NCI-H748 treated with DMSO at 0.1 percent for 48 hours (cell line): ENCODE measurements at places on chromosomes 1 and 21.

- no peak for DNase-seq
Measured at GRCh38 chr21:25489673-25490072, 117.6 kb downstream of the MRPL39 start.

GRCh38 chr1:38958967-38959366, 17.3 kb upstream of the RHBDL2 start:
- DNase-seq = no peak

DNA sequence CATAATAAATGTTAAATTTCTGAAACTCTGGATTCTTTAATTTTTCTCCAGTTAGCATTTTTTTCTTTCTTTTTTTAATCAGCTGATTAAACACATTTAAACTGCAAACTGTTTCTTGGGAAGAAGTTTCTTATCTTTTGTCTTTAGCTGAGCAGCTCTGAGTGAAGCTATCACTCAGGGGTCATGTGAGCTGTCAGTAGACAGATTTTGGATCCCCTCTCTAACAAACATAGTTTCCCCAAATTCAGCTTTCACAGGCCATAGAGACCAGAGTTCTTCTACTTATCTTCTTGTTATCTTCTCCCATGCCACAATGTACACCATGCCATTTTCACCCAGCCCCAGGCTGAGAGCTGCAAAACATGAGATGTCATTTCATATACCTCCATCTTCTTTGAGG, 148.9 kb downstream of the CDC42BPA start:
- DNase-seq = no peak

- no peak for DNase-seq
Measured at GRCh38 chr1:206048582-206048981, 4.4 kb upstream of the RHEX start.

DNA sequence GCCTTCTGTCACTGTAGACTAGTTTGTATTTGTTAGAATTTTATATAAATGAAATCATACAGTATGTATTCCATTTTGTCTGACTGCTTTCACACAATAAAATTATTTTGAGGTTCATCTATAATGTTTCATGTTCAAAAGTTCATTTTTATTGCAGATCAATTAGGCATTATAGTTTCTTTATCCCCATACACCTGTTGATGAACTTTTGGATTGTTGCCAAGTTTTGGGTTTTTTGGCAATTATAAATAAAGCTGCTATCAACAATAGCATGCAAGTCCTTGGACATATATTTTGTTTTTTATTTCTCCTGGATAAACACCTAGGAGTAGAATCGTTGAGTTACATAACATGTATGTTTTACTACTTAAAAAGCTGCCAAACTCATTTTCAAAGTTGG, 47.1 kb upstream of the FAM3B start:
- no peak for DNase-seq

GRCh38 chr21:45423201-45423955, 18.4 kb downstream of the COL18A1 start:
- no peak for DNase-seq

DNA sequence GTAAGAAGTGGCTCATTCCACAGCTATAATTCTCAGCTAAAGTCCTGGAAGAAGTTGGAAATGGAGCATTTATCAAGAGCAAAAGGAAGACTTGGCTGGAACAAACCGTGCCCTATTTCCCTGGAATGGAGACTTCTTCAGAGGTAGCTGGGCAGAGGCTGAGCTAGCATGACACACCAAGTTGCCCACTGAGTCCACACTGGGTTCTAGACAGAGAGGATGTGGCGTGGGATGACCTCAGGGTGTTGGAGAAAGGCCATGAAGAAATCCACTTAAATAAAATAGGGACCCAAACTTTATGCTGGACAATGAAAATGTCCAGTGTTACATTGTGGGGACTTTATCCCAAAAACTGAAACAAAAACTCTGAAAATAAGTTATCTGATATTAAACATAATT, 116.2 kb downstream of the KCNJ6 start:
- DNase-seq = no peak

DNA sequence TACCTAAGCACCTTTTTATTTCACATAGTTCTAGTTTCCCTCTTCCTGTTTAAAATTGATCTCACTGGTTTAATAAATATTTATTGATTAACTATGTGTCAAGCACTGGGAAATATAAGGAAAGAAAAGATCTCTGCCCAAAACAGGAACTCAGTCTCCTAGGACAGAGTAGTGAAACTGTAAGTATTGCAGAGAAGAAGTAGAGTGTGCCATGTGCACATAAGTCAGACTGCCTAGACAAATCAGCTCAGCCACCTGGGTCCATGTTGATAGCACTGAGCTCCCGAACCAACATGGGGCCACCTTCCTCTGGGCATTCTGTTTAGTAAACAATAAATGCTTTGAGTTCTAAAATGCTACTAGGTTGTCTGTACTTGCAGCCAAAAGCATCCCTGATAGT, 9.8 kb upstream of the SSX2IP start:
- DNase-seq = no peak

GRCh38 chr1:86616871-86617270, 70.0 kb downstream of the CLCA4 start:
- DNase-seq = no peak

GRCh38 chr1:167057241-167057688, 32.9 kb downstream of the GPA33 start:
- DNase-seq = peak; percentile 70

DNA sequence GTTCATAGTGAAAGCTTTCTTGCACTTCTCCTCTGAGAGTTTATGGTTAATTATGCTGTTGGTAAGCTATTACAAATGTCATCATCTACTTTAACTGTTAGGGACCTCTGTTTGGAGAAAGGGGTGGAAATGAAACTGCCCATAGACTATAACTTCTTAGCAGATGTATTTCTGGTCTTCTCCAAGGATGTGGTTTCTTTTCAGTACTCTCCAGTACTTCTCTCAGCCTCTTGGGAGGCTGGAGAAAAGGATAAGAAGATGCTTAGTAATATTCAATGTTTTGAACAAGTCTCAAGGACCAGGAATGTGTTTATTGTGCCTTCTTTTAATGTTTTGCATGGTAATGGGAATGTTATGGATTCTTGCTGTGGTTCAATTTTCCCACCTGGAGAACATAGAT, 60.4 kb downstream of the LAMC2 start:
- no peak for DNase-seq

DNA sequence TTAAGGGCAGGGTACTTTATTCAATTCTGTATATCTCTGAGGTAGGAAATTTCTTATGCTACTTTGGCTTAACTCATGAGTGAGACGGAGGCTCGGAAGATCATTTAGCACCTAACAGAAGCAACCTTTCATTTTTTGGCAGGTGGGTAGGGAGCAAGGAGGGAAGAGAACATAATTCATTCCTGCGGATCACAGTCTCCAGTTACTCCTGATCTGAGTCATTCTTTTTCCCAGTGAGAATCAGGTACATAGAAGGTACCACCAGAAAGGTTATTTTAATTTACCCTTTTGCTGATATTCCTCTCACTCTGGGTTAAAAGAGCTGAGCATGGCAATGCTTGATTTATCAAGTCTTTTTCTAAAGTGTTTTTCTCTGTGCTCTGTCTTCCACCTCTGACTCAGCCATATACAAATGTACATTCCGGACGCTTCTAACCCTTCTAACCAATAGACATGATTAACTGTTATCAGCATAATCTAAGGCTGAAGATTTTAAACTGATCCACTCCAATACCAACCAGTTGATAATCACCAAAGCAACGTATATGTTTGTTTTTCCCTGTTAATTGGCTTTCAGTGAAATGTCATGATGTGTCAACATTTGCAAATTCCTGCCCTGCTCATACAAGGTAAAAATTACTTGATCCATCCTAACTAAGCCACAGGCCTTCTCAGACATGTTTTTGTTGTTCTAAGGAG, 271.7 kb downstream of the DUSP10 start:
- no peak for DNase-seq

GRCh38 chr1:60888126-60888525, 194.2 kb upstream of the NFIA start:
- no peak for DNase-seq

DNA sequence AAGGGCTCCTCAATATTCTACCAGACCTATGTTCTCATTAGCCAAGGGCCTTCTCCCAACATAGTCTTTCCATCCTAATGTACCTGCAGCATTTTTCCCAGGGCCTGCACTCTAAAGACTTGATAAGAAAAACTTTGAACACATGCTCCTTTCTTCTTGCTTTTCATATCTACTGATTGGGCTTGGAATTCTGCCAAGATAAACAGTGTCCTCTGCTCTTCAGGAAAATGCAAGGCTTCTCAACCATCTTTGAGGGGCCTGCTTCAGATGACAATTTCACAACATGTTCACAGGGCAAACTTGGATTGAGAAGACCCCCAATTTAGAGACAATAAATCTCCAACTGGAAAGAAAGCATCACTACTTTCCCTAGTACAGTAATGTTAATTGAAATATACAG, 25.8 kb upstream of the PPT1 start:
- DNase-seq = no peak

DNA sequence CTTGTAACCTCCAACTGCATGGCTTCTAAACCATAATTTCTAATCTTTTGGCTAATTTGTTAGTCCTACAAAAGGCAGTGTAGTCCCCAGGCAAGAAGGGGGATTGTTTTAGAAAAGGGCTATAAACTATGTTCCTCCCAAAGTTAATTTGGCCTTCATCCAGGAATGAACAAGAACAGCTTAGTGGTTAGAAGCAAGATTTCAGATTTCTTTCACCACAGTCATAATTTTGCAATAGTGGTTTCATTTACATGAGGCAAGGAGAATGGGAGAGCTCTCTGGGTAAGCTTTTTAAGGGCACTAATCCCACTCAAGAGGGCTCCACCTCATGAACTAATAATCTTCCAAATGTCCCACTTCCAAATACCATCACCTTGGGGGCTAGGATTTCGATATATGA, 1353.9 kb downstream of the NCAM2 start:
- no peak for DNase-seq

GRCh38 chr1:160300173-160300572, 15.2 kb upstream of the PEX19 start:
- no peak for DNase-seq

- no peak for DNase-seq
Measured at GRCh38 chr21:26715116-26715515, 130.1 kb downstream of the ADAMTS1 start.

DNA sequence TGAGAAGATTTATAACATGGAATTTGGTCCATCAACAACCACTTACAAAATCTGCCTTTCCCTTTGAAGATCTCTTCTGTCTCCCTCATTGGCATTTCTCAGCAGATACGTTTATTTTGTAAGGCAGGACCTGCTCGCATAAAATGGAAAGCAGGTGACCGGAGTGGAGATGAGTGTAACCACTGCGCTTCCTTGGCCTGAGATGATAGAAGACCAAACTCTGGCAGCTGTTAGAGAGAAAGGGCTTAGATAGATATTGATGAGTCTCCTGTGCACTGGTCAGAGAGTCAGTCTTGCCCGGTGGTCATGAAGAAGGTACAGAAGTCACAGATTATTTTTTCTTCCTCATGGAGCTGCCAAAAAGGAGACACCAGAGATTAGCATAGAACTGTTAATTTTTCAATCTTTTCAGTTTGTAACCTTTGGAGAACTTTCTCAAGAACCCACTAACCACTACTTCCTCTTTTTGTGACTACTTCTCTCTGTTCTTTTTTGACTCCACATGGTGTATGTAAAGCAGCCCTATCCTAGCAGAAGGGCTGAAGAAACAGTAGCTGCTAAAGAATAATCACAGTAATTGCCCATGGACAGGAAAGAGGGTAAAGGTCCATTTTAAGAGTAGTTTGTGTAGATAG, 47.6 kb downstream of the FCRL3 start:
- DNase-seq = no peak

- DNase-seq = no peak
Measured at GRCh38 chr1:180572760-180573159, 14.0 kb downstream of the OVAAL start.

DNA sequence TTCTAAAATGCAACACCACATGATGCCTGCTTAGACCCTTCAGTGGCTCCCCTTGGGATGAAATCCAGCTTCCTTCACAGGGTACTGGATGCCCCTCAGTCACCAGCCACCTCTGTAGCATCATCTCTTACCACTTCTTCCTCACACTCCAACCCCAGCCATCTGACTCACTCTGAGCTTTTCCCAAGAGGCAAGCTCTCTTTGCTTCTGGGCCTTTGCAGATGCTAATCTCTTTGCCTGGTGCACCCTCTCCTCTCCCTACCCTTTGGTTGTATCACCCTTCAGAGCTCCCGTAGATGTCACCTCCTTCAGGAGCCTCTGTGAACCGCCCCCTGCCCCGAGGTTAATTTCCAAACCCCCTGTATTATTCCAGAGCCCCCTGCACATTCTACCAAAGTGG, 164.8 kb upstream of the ZC3H12A start:
- DNase-seq = no peak

DNA sequence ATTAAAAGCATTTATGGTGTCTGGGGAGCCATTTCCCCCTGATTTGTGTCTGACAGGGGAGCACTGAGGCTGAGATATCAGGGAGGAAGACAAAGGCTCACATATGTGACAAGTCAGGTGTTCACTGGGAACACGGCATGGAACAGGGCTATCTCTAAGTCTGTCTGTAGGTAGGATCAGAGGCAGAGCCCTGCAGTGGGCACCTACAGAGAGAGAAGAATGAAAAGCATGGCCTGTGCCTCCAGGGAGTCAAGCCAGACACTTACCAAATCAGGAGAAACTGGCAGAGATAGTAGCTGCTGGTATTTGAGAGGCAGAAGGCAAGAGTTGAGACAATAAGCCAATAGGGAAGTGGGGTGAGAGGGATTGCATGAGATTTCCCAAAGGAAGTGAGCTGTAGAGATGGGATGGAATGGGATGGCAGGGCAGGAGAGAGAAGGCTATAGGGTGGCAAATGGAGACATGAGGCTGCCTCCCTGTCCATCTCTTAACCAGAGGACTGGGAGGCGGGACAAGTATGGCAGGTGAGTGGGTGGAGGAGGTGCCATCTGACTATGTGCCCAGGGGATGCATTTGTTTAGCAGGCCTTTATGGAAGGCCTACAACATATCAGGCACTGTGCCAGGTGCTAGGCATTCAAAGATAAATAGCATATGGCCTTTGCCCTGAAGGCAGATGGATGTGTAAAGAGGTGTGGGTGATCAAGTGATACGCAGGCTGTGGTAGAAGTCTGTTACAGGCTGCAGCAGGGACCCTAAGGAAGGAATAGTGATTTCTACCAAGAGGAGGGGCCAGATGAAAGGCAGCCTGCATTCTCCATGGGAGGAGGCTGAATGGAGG, 136.2 kb upstream of the IPO9 start:
- no peak for DNase-seq

DNA sequence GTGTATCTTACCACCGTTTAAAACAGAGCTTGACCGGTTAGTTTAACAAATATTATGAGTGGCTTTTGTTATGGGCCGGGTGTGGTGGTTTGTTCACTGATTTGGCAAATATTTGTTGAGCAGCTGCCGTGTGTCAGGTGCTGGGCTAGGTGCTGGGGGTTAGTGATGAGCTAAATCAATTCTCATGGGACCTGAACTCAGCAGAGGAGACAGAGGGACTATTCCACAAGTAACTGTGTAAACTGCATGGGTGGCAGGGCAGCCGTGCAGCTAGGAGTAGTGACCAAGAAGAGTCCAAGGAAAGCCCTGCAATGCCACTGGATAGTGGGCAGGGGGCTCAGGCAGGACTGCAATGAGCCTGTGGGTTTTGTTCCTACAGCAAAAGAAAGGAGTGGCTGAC, 11.2 kb upstream of the C2CD2 start:
- DNase-seq = peak; percentile 66

GRCh38 chr1:20367626-20368025, 77.0 kb downstream of the VWA5B1 start:
- no peak for DNase-seq
